ENCODE measurements at places on chromosomes 7 and 10. TPM values are rescaled to one million over a fixed set of nuclear protein-coding genes. Genes with fewer than 3 reads are reported as not detected.

Gene JCAD
- total RNA-seq, result 0.38 TPM

Gene SGCE
- total RNA-seq, result 38.2 TPM

Gene AGAP5
- total RNA-seq, result 8.6 TPM

Gene CLDN4
- 1.7 TPM for total RNA-seq

Gene GDF2
- not detected for total RNA-seq

Data from motor neuron (in vitro differentiated cells).